ENCODE measurements at places on chromosomes 16 and 17. TPM values are rescaled to one million over a fixed set of nuclear protein-coding genes. Genes with fewer than 3 reads are reported as not detected.

CCL7 gene
- not detected for total RNA-seq

NPIPA2 gene
- total RNA-seq = not detected

DPEP1 gene
- 0.16 TPM for total RNA-seq

RHBDL1 gene
- 1.3 TPM for total RNA-seq

NKD1 gene
- 3.0 TPM for total RNA-seq

TBC1D3L gene
- total RNA-seq = 3.7 TPM

MPP2 gene
- 11.9 TPM for total RNA-seq

MYH13 gene
- total RNA-seq = not detected

CRYBA1 gene
- not detected for total RNA-seq

HOXB5 gene
- not detected for total RNA-seq

DNA sequence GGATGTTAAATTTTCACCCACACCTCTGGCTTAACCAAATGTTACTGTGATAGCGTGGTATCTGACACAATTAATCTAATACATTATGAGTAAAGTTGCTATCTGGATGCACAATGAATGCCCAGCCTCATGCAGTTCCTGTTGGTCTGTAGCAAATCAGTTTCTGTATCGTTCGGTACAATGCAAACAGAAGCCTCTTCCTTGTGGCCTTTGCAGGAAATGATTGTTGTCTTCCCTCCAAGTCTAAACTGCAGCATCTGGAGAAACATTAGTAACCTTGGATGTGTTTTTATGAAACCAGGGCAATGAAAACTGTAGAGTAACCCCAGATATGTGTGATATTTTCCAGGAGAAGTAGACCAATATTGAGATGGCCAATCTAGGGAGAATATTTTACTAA, 46.8 kb downstream of the CYB561 start:
- DNase-seq = no peak
- no peaks in the 10 kb centered on the region for H3K4me1 ChIP-seq
- no peaks in the 10 kb centered on the region for H3K36me3 ChIP-seq
- no peak overlapping the region for H3K4me3 ChIP-seq

GRCh38 chr17:59638553-59638952, 18.9 kb downstream of the CLTC start:
- no peaks in the 10 kb centered on the region for H3K36me3 ChIP-seq
- no peak overlapping the region for H3K27ac ChIP-seq
- no peaks in the 10 kb centered on the region for H3K4me1 ChIP-seq
- H3K4me3 ChIP-seq = no peak overlapping the region
- no peak for DNase-seq

DNA sequence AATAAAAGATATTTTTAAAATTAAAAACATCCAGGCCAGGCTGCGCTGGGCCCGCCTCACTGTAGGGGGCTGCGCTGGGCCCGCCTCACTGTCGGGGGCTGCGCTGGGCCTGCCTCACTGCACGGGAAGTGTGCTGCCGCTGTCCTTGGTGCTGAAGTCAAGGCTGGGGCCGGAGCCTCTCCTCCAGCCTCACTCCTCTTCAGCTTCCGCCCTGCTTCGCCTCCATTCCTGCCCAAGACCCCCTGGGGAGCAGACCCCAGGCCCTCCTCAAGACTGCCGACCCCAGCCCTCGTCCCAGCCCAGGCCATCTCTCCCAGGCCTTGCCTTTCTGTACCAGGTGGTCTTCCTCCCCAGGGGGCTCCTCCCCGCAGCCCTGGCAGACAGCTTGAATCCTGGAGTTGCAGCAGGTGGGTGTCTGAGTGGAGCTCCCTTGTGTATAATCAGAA, 26.2 kb downstream of the ENDOV start:
- no peak for DNase-seq
- H3K27ac ChIP-seq = no peak overlapping the region
- no peaks in the 10 kb centered on the region for H3K4me1 ChIP-seq
- H3K4me3 ChIP-seq = no peak overlapping the region

GRCh38 chr16:13944816-13945215, 24.9 kb downstream of the ERCC4 start:
- H3K4me1 ChIP-seq = no peaks in the 10 kb centered on the region
- peaks cover 52% of the 10 kb centered on the region for H3K36me3 ChIP-seq
- DNase-seq = no peak
- no peak overlapping the region for H3K27ac ChIP-seq
- no peak overlapping the region for H3K4me3 ChIP-seq
- H3K27me3 ChIP-seq = no peaks in the 10 kb centered on the region

GRCh38 chr17:71035226-71035625, 865.9 kb downstream of the KCNJ2 start:
- no peaks in the 10 kb centered on the region for H3K27me3 ChIP-seq
- no peak overlapping the region for H3K27ac ChIP-seq
- DNase-seq = no peak
- H3K4me3 ChIP-seq = no peak overlapping the region
- no peaks in the 10 kb centered on the region for H3K36me3 ChIP-seq

- H3K4me1 ChIP-seq = no peaks in the 10 kb centered on the region
- DNase-seq = no peak
- no peaks in the 10 kb centered on the region for H3K27me3 ChIP-seq
- no peak overlapping the region for H3K4me3 ChIP-seq
Measured at GRCh38 chr17:59899099-59899498, 6.2 kb downstream of the RPS6KB1 start.

- no peaks in the 10 kb centered on the region for H3K4me1 ChIP-seq
- no peaks in the 10 kb centered on the region for H3K36me3 ChIP-seq
- no peak for DNase-seq
- H3K27ac ChIP-seq = no peak overlapping the region
- H3K4me3 ChIP-seq = no peak overlapping the region
Measured at GRCh38 chr16:64217789-64218535, 903.9 kb downstream of the CDH11 start.

DNA sequence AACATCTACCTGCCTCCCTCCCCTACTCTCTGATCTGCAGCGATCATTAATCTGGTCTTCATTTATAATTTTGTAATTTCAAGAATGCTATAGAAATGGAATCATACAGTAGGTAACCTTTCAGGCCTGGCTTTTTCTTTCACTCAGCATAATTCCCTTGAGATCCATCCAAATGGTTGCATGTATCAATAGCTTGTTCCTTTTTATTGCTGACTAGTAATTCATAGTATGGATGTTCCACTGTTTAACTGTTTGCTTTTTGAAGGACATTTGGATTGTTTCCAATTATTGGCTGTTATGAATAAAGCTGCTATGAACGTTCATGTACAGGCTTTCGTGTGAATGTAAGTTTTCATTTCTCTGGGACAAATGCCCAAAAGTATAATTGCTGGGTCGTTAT, 125.2 kb downstream of the USP31 start:
- H3K4me1 ChIP-seq = no peaks in the 10 kb centered on the region
- H3K27ac ChIP-seq = no peak overlapping the region
- no peaks in the 10 kb centered on the region for H3K27me3 ChIP-seq
- no peaks in the 10 kb centered on the region for H3K36me3 ChIP-seq
- DNase-seq = no peak

DNA sequence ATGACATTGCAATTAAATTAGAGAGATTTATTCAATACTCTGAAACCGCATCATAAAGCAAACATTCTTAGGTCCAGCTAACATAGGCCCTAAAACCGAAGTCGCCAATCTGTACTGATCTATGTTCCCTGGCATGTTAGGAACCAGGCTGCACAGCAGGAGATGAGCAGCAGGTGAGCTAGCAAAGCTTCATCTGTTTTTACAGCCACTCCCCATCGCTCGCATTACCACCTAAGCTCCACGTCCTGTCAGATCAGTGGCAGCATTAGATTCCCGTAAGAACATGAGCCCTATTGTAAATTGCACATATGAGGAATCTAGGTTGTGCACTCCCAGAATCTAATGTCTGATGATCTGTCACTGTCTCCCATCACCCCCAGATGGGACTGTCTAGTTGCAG, 91.5 kb downstream of the PARN start:
- no peaks in the 10 kb centered on the region for H3K27me3 ChIP-seq
- no peaks in the 10 kb centered on the region for H3K4me1 ChIP-seq
- DNase-seq = no peak
- no peak overlapping the region for H3K4me3 ChIP-seq
- H3K36me3 ChIP-seq = no peaks in the 10 kb centered on the region

DNA sequence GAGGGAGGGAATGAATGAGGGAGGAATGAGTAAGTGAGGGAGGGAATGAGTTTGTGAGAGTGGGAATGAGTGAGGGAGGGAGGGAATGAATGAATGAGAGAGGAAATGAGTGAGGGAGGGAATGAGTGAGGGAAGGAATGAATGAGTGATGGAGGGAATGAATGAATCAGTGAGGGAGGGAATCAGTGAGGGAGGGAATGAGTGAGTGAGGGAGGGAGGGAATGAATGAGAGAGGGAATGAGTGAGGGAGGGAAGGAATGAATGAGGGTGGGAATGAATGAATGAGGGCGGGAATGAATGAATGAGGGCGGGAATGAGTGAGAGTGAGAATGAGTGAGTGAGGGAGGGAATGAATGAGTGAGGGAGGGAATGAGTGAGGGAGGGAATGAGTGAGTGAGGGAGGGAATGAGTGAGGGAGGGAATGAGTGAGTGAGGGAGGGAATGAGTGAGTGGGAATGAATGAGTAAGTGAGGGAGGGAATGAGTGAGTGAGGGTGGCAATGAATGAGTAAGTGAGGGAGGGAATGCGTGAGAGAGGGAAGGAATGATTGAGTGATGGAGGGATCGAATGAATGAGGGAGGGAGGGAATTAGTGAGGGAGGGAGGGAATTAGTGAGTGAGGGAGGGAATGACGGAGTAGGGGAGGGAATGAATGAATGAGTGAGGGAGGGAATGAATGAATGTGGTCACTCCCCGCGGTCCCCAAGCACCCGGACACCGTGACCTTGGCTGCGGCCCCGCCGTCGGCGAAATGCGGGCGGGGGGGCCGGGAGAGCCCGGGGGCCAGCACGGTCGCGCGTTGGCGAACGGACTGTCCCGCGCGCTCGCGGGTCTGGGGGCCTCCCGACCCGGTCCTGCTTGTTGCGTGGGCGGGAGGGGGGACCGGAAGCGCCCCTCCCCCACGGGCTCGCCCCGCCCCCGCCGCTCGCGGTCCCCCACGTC, 1.1 kb upstream of the UBE2I start:
- peak overlapping the region; percentile 97 for H3K27ac ChIP-seq
- peaks cover 29% of the 10 kb centered on the region for H3K4me1 ChIP-seq
- no peak for DNase-seq
- H3K4me3 ChIP-seq = peak overlapping the region; percentile 76

- no peaks in the 10 kb centered on the region for H3K36me3 ChIP-seq
- DNase-seq = no peak
- no peak overlapping the region for H3K4me3 ChIP-seq
- H3K4me1 ChIP-seq = no peaks in the 10 kb centered on the region
Measured at GRCh38 chr17:34532281-34533065, 46.9 kb upstream of the TMEM132E start.

GRCh38 chr16:79623062-79623461, 22.5 kb upstream of the MAF start:
- H3K36me3 ChIP-seq = no peaks in the 10 kb centered on the region
- H3K27ac ChIP-seq = no peak overlapping the region
- no peaks in the 10 kb centered on the region for H3K27me3 ChIP-seq

DNA sequence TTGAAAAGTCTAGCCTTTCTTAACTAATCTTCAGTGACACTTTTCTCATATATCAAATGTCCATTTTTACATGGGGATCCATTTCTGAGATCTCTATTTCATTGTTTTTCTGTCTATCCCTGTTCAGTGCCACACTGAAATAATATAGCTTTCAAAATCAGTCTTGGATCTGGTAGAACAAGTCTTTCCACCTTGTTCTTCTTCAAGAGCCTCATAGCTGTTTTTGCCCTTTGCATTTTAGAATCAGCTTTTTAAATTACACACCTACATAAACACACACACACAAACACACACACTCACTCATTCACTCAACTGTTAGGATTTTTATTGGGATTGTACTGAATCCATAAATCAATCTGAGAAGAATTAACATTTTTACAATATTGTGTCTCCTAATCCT, 19.2 kb downstream of the GSDMB start:
- no peaks in the 10 kb centered on the region for H3K4me1 ChIP-seq
- DNase-seq = no peak
- H3K36me3 ChIP-seq = peaks cover 8% of the 10 kb centered on the region
- H3K27ac ChIP-seq = no peak overlapping the region

- H3K4me1 ChIP-seq = no peaks in the 10 kb centered on the region
- no peaks in the 10 kb centered on the region for H3K36me3 ChIP-seq
- no peaks in the 10 kb centered on the region for H3K27me3 ChIP-seq
- no peak overlapping the region for H3K4me3 ChIP-seq
- no peak overlapping the region for H3K27ac ChIP-seq
Measured at GRCh38 chr16:8655184-8655717, 19.2 kb upstream of the ABAT start.

GRCh38 chr16:76913046-76913445, 277.9 kb upstream of the MON1B start:
- no peak overlapping the region for H3K4me3 ChIP-seq
- H3K27ac ChIP-seq = no peak overlapping the region
- no peak for DNase-seq
- H3K4me1 ChIP-seq = no peaks in the 10 kb centered on the region
- H3K27me3 ChIP-seq = no peaks in the 10 kb centered on the region

DNA sequence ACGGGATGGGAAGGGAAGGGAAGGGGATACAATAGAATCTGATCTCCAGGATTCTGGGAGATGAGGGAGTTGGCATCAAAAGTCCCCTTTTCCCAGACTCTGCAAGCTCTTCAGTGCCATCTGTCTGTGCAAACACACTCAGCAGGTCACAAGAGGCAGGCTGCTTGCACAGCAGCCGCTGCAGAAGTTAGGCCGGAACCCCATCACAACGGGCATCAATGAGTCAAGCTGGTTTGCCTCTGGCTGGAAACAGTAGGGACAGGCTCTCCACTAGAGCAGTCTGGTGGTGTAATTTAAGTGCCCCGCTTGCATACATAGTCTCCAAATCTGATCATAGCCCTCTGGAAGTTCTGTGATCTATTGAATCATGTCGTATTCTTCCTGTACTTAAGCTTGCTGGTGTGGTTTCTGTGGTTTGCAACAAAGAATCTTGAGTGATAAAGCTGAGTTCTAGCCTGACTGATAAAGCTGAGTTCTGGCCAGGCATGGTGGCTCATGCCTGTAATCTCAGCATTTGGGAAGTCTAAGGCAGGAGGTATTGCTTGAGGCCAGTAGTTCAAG, 33.7 kb upstream of the KDM8 start:
- no peaks in the 10 kb centered on the region for H3K4me1 ChIP-seq
- no peaks in the 10 kb centered on the region for H3K36me3 ChIP-seq
- H3K4me3 ChIP-seq = no peak overlapping the region
- no peaks in the 10 kb centered on the region for H3K27me3 ChIP-seq
- no peak overlapping the region for H3K27ac ChIP-seq
- DNase-seq = no peak
